Ammon's horn (tissue), 1 donor: ENCODE measurements at places on chromosomes 3 and 15.
A peak's percentile ranks its signal among the peaks of the same experiment; 100 is the strongest.

GRCh38 chr3:69500604-69501003 lies 114.7 kb upstream of the FRMD4B start:
- peak; percentile 68 for DNase-seq

DNA sequence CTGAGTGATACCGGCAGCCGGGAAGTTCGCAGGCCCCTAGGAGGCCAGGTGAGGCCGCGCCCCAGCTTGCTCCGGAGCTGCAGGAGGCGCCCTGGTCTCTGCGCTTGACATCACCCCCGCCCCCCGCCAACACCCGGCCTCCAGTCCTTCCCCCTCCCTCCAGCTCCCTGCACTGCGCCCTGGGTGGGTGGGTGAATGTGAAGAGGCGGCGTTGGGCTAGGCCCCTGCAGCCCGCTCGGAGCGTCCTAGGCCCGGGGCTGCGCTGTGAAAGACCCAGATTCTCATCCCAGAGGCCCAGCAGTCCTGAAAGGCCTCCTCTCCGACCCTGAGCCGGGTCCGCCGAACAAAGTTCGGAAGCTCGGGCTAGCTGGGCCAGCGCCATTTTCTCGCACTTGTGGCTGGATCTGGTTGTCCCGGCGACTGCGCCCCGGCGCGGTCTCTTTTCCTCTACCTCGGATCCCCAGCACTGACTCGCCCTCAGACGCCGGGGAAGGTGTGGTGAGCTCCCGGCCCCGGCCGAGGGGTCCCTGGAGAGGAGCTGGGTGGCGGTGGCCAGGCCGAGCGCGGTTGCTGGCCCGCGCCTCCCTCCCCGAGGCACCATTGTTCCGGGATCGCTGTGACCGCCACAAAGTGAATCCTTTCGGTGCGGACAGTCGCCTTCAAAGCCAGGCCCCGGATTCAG lies 12.9 kb downstream of the ZIC4 start:
- DNase-seq: peak; percentile 88

- peak; percentile 86 for DNase-seq
Observed at GRCh38 chr3:128170866-128171516, 17.7 kb downstream of the EEFSEC start.

GRCh38 chr15:92579931-92580470 lies 75.6 kb downstream of the FAM174B start:
- DNase-seq: no peak

DNA sequence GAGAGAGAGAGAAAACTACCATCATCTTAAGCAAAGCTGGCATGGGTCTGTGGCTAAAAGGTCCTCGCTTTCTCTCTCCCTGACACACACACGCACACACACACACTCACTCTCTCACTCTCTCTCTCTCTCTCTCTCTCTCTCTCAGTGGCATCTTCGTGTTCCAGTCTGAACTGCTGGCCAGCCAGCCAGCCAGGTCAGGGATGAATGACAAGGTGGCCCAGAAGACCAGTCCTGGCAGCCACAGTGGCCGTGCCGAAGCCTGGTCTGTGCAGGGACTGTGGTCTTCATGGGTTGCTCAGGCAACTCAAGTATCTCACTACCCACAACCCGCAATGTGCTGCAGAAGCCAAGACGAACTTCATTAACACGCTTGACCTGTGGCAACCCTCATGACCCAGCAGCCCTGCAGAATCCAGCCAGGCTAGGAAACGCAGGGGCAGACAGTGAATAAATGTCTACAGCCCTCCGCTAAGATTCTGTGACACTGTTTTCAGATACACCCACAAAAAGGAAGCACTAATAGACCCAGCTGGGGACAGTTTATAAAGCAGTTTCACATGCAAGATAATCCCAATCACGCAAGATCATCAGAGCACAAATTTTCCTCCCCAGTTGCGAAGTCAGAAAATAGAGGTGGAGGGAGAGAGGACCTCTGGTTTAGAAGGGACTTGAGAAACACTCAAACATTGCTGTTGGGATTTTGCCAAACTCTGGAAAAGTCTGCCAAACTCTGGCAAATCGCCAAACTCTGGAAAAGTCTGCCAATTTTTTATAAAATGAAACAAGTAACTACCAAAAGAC lies 66.4 kb downstream of the XXYLT1 start:
- no peak for DNase-seq

DNA sequence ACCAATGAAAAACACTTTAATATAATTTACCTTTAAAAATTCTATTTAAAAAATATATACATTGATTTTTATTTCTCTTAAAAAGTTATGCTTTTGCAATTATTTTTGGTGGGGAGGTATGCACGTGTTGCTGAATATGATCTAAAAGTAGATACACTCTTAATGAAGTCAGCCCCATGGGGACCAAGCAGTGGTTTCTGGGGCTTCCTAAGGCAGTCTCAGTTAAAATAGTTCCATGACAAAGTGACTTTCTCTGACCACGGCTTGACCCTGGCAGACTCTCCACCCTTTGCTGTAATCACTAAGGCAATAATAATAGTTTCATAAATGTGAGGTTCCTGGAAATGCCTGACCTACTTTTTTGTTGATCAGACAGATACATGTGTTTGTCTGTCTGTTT lies 50.4 kb downstream of the CCR4 start:
- no peak for DNase-seq

DNA sequence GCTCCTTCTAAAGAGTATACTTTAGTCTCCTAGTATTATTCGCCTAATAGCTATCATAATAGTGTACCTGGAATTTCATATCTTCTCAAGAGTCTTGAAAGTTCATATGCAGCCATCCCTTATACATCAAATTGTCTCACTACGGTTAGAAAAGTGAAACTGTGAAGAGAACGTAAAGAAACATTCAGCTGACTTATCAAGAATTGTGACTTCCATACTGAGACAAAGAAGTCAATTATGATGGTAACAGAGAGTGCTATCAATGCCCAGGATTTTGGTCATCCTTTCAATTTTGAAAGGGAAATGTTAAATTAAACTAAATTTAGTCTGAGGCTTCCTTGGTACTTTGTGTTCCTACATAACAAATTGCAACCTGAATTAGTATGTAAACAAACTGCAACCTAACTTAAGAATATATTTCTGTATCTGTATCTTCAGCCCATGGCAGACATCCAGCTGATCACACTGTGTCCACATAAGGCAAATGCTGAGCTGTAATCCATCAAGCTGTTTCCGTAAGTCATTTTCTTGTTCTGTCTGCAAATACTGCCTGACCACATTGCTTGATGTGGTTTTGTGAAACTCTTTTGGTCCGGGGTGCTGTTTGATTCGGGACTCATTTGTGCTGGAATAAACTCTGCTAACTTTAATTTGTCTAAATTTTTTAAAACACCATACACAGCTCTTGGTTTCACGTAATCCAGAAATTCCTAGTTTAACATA lies 469.6 kb downstream of the SI start:
- no peak for DNase-seq

- DNase-seq: no peak
Observed at GRCh38 chr3:32960404-32961170, 9.1 kb downstream of the CCR4 start.

DNA sequence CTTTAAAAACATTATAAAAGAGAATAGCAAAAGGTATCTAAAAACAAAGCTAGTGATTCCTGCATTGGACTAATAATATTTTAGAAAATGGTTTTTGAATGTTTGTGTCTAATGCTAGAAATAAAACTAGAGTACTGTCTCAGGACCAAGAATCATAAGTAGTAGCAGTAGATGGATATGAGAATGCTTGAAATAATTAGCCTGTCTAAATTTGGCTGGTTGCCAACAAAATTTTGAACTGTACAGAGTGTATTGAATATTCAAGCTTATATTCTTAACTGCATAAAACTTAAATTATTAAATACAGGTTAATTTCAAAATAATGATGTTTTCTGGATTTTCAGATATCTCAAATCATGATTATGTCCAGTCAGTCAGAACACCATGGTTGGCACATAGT lies 14.0 kb downstream of the ABHD5 start:
- no peak for DNase-seq

DNA sequence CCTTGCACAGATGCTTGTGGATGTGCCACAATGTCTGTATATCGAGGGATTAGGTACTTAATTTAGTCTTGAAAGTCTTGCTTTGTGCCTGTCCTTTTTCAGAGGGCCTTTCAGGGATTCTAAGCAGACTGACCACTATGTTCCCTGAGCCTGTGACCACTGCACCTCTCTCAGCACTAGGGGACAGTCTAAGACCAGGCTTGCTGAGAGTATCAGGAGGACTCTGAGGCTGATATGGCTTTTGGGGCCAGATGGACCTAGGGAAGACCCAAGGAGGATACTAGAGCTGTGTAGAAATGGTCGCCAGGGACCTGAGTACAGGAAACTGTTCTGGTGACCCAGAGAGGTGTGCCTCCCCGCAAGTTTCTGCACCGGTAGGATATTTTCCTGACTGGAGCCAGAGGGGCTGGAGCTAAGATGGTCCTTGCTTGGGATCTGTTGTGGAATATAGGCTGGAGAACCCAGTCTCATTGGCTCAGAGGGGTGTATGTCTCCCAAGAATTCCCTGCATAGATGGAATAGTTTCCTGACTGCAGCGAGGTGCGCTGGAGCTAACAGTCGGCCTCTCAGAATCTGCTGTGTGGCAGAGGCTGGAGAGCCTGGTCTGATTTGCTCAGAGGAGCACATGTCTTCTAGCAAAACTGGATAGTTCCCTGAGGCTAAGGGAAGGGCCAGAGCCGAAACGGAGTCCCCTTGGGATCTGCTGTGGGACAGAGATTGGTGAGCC lies 213.2 kb upstream of the DCBLD2 start:
- no peak for DNase-seq
